ENCODE measurements at places on chromosomes 3 and 15.

DNA sequence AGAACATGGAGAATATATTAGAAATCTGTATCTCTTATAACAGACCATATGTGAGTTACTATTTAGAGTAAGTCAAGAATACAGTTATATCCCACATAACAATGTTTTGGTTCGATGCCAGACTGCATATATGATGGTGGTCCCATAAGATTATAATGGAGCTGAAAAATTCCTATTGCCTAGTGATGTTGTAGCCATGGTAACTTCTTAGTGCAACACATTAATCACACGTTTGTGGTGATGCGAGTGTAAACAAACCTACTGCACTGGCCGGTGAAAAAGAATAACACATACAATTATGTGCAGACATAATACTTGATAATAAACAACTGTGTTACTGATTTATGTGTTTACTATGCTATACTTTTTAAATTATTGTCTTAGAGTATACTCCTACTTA, 69.8 kb upstream of the MNS1 start:
- DNase-seq = no peak

DNA sequence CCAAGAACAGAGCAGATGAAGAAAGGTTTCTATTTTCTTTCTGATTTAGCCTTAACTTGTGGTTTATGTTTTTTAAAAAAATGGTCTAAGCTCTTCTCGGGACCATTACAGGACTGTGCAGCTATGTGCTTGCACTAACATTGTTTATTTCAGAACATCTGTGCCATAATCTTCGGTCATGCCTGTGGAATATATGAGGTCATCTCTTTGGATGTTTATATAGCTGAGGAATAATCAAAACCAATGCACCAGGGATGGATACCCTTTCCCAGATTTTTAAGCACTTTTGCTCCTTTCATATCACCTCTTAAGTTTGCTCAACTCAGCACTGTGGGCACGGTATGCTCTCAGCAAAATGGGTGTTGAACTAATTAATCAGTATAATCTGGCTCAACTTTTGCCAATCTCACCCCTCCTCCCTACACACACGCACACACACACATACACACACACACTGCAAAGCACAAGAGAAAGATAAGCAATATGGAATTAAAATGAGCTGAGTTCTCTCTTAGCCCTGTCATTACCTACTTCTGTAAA, 268.5 kb upstream of the TMC3 start:
- DNase-seq = no peak

DNA sequence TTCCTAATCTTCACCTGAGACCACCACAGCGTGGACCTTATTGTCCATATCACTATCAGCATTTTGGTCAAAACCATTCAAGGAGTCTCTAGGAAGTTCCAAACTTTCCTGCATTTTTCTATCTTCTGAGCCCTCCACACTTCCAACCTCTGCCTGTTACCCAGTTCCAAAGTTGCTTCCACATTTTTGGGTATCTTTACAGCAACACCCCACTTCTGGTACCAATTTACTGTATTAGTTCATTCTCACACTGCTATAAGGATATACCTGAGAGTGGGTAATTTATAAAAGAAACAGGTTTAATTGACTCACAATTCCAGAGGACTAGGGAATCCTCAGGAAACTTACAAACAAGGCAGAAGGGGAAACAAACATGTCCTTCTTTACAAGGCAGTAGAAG, 103.3 kb upstream of the CBLB start:
- DNase-seq = no peak

- no peak for DNase-seq
Observed at GRCh38 chr3:41521010-41521655, 321.8 kb downstream of the CTNNB1 start.

DNA sequence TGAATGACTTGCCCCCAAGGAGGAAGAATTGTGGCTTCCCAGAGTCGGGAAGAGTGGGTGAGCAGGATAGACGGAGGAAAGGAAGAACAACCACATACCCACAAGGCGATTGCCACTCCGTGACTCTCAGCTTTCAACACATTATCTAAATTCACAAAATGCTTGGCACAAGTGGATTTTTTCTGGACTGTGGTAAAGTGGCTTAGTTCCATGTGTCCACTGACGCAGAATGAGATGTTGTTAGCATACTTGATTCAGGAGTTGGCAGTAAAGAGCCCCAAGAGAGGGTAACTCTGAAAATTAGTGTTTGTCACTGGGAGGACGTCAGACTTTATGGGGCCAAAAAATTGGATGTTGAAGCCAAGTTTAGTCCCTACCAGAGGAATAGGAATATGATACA, 198.8 kb upstream of the CTNNB1 start:
- no peak for DNase-seq

DNA sequence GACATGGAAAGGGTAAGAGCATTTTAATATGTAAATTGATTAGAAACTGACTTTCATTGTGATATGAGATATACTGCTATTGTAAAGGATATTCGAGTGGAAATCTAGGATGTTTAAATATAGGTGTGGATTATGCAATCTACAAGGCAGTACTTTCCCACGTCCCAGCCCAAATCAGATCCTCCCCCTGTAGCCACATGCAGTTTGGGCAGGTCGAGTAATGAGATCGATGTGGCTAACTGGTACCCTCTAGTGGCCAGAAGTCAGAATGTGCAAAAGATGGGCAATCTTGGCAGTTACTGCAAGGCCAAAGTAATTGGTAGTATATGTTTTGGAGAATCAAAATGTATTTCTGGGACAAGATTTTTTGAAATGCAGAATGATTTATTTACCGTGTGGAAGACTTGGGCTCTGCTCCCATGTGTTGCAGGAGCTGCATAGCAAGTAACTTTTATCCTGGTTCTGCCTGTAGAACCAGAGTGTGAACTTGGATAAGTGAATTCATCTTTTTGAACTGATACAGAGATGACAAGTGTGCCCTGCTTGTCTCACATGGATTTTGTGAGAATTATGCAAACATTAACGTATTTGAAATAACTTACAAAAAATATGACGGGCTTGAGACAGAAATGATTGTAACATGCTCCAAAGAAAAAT, 94.5 kb upstream of the ADAMTSL3 start:
- peak; percentile 57 for DNase-seq
